ENCODE measurements at places on chromosomes 4 and X.

GRCh38 chr4:85737254-85737653 lies 262.3 kb downstream of the ARHGAP24 start:
- DNase-seq, result no peak

DNA sequence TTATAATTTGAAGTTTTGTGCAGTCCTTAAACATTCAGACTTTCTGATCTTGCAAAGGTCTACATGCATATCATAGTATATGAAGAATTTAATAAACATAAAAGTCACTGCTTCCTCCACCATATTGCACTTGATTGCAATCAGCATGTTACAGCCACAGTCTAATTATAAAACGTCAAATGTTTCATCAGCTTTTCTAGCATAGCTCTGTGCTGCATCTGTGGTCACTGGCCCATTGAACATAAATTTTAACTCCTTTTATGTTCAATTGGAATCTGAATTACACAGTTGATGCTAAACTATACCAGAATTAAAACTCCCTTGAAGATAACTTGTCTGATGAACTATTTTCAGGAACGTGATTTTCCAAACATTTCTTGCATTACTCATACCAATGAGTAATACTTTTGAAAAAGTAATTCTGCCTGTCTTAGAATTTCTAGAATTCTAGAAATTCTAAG lies 329.1 kb downstream of the GALNTL6 start:
- DNase-seq, result no peak

DNA sequence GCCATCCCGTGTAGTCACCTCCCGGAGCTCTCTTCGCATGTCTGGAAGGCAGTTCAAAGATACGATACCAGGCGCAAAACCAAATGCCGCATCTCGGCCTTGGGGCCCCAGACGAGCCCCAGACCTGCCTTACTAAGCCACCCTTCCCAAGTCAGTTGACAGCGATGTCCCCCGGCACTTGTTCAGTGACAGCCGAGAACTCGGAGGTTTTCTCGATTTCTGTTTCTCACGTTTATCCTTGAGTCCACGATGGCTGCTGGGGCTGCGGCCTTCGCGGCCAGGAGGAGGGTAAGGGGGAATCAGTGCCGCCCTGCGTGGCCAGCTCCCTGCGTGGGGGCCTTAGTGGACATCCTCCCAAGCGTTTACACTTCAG lies 7.3 kb downstream of the MAEA start:
- DNase-seq, result no peak

DNA sequence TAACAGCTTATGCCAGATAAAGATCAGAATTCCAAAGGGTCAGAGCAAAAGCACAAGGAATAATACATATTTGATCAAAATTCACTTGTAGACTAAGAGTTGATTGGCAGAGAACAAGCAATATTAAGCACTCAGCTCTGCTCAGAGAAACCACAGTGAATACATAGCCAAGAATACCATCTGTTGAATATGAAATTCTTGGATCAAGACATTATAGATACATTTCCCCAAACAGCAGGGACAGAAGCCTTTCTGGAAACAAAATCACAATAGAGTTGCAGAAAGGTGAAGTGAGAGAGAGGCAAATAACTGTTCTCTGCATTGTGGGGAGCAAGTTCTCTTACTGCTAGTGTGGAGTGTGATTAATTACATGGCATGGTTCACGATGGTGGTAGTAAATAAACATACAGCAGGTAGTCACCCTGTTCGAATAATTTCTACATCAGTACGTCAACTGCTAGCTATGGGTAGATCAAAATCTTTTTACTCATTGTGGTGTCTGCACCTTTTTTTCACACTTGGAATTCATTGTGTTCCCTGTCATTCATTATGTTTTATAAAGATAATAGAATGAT lies 366.7 kb downstream of the PCDH7 start:
- DNase-seq, result no peak

DNA sequence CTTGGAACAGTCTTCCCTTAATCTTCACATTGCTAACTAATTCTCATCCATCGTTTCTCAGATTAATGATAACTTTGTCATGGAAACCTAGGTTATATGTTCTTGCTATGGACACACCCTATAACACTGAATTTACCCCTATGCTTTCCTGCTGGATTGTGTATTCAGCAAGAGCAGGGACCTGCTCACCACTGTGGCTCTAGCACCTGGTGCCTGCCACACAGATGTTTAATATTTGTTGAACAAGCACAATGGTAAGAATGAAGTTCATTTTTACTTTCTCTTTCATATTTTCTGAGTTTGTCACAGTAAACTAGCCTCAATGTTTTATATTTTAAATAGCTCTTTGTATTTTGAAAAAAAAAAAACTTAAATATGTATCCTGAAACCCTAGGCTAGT lies 734.0 kb upstream of the DIAPH2 start:
- DNase-seq, result no peak

DNA sequence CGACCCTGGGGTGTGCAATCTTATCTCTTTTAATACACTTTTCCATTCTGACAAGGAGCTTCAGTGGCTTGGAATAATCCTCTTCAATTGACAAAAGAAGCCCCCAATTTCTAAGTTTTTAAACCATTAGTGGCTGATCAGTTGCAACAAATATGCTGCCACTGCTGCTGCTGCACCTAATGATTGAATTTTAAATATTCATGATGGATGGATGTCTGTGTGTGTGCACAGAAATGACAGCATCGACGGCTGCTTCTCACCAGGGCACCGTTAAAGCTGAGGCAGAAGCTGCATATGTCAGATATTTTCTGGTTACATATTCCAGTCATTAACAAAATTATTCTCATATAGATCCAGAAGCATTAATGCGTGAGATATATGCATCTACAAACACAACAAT lies 182.4 kb downstream of the MGST2 start:
- DNase-seq, result no peak

GRCh38 chr4:14920237-14920636 lies 82.0 kb upstream of the CPEB2 start:
- no peak for DNase-seq

- DNase-seq, result no peak
Measured at GRCh38 chrX:123835661-123836371, 24.0 kb upstream of the XIAP start.

- DNase-seq, result no peak
Measured at GRCh38 chr4:101163936-101164335, 183.4 kb downstream of the PPP3CA start.

DNA sequence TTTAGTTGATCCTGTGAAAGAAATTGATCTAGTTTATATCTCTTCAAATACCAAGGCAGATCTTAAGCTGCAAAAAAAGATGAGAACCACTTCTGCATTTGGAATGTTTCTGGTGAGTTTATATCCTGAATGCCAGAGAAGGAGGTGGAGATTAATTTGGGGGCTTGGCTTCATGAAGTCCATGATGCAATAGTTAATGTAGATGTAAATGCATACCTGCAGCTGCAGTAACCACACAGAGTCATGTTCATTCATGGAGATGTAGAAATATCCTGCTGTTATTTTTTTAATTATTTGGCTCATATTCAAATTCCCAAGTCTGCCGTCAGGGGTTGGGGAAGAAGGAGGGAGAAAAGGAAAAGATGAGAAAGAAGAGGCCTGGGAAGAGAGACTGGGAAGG lies at the start of gene SULT1E1:
TSS of gene SULT1E1 (minus strand) at position 94 of the 400 bp plus-strand sequence. CDS start 2,501 bp downstream, outside the sequence.
- no peak for DNase-seq

DNA sequence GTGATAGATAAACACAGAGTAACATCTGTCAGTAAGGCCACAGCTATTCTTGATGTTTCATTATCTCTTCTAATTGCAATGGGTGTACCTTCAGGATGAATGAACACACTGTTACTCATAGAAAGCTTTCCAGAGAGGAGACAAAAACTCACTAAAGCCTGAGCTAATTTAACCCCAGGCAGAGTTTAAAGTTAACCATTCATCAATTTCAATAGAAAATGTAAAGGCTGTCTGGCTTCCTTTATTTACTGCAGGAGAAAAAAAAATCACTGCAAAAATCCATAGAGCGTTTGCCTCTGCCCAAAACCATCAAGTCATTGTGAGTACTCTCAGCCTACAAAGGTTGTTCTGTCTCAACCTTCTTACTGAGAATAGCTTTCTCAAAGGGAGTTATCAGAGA lies 376.9 kb downstream of the PPP4R3C start:
- no peak for DNase-seq

Measured in left lobe of liver (tissue), 2 donors.